ENCODE measurements at places on chromosomes 12 and 14. TPM values are rescaled to one million over a fixed set of nuclear protein-coding genes. Genes with fewer than 3 reads are reported as not detected.

DNA sequence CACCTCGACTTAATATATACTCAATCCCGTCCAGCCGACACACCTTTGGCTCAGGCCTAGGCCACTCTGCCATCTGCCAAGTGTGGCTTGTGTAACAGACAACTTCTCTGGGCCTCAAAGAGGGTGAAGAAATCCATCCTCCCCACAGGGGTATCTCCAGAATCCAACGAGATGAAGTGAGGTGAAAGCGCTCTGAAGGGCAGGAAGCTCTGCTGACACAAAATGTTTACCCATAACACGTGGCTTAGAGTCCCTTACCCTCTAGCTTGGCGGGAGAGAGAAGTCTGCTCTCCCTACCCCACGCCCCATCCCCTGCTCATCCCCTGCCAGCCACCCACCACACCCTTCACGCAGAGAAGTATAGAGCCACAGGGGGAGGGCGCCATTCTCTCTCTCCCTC lies 13.0 kb downstream of the ZBTB39 start:
- DNase-seq, result no peak

- DNase-seq, result no peak
Observed at GRCh38 chr12:46208370-46208769, 60.5 kb downstream of the SLC38A1 start.

- DNase-seq, result no peak
Observed at GRCh38 chr12:42208574-42208973, 29.5 kb downstream of the YAF2 start.

GRCh38 chr12:109440851-109441490 lies 36.1 kb downstream of the KCTD10 start:
- no peak for DNase-seq

GRCh38 chr12:32756476-32757066 lies 874 bp upstream of the YARS2 start:
- no peak for DNase-seq

PPP1R3E gene
- 28.2 TPM for total RNA-seq

ABCD2 gene
- total RNA-seq, result 4.6 TPM

GRCh38 chr12:65586796-65587195 lies 237.5 kb upstream of the HMGA2 start:
- no peak for DNase-seq

DNA sequence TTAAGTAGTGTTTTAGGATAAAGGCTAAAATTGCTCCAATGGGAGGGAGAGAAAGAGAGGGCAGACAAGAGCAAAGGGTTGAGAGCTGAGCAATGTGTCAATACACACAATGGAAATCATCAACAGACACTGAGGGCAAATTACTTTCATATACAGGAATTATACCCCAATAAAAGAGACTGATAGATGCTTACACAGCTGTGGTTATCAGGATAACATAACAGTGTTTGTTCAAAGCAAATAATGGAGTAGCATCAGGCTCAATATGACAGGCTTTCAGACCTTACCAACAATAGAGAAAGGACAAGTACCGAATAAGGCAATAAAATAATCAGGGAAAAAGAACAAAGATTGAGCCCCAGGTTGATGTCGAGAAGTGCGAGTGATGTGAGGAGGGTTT lies 53.4 kb upstream of the DIO2 start:
- no peak for DNase-seq

- no peak for DNase-seq
Observed at GRCh38 chr14:104245723-104246122, 107.3 kb downstream of the KIF26A start.

- no peak for DNase-seq
Observed at GRCh38 chr14:92581966-92582566, 68.5 kb downstream of the RIN3 start.

GRCh38 chr14:23319746-23320583 lies 1.3 kb upstream of the PABPN1 start:
- no peak for DNase-seq

DNA sequence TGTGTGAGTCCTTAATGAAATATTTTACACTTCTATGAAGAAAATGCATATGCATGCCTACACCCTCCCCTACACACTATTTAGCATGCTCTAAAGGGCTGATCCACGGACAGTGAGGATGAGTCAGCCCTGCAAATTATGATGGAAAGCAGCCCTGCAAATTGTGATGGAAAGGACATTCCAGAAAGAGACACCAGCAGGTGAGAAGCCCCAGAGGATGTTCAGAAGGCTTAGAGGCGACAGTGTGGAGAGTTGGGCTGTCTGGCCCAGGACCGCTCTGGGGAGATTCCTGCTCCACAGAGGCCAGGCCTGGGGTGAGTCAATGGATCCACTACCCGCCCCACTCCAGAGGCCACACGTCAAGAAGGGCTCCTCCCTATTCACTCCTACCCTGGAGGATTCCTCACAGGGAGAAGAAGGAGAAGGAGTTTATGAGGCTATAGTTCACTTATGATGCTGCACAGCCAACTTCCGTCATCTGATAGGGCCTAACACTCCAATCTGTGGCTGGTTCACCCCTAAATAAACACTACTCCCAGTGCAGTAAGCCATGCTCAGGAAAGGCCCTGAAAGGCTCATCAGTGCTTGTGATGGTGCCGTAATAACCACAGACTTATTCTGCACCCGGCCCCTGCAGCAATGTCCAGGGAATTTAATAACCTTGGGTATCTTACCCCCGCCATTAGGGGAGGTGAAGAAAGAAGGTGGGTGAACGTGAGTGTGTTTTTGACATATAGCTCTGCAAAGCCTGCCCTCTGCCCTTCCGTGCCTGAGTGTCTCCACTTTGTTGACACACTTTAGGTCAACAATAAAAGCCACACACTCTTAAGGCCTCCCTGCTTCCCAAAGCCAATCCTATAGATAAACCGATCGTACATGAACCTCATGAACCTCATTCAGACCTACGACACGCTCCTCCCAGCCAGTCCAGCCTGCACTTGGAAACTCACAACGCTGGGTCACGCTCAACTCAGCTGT lies 46.4 kb downstream of the CLMN start:
- DNase-seq, result no peak

DNA sequence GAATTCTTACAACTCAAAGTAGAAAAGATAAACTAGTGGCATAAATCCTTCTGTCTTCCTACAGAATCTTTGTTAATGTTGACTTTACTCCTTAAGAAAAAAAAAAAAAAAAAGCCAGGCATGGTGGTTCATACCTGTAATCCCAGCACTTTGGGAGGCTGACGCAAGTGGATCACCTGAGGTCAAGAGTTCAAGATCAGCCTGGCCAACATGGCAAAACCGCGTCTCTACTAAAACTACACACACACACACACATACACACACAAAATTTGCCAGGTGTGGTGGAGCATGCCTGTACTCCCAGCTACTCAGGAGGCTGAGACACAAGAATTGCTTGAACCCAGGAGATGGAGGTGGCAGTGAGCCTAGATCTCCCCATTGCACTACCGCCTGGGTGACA lies 17.7 kb upstream of the SPTSSA start:
- no peak for DNase-seq

- no peak for DNase-seq
Observed at GRCh38 chr12:25456474-25456873, 96.6 kb downstream of the LMNTD1 start.

DNA sequence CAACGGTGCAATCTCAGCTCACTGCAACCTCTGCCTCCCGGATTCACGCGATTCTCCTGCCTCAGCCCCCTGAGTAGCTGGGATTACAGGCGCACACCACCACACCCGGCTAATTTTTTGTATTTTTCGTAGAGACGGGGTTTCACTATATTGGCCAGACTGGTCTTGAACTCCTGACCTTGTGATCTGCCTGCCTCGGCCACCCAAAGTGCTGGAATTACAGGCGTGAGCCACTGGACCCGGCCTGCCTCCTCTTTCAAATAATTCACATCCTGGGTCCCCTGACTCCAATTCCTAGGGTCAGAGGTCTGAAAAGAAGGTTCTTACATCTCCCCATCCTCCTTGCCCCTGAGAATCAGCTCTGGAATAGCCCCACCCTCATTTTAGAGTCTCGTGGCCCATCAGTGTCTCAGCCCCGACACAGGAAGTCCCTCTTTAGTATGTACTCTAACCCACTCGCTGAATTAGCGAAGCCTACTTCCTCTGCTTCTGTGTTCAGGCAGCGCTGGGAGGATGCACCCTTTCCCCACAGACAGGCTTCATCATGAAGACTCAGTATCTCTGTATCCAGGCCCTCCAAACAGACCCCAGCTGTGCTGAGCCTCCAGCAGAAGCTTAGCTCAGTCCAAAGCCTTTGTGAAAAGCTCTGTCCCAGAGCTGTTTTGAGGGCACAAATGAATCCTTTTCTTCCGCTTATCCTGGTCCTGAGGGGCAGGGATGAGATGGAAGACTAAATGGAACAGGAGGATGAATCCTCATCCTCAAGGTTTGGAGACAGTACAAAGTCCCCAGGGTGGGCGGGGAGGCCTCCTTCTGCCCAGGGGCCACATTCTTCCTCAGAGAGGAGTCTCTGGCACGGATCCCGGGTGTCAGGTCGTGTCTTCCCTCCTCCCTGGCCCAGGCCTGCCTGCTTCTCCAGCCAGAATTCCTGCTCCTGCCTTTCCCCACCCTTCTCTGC lies 3.5 kb downstream of the LPAR5 start:
- no peak for DNase-seq

- DNase-seq, result no peak
Observed at GRCh38 chr14:51059032-51059431, 35.9 kb downstream of the TRIM9 start.

ATN1 gene
- 112 TPM for total RNA-seq

DNA sequence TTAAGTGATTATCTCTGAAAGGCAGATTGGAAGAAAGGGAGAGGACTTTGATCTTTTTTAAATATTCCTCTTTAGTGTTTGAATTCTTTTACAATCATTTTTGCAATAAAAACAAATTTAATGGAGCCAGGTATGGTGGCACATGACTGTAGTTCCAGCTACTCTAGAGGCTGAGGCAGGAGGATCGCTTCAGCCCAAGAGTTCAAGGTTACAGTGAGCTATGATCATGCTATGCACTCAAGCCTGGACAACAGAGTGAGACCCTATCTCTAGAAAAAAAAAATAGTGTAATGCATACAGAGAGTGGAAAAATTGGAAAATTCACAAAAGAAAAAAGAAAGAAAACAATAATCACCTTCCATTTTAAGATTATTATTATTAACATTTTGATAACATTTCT lies 15.2 kb upstream of the HECTD1 start:
- no peak for DNase-seq

- no peak for DNase-seq
Observed at GRCh38 chr12:70383484-70383883, 17.4 kb downstream of the KCNMB4 start.

GRCh38 chr12:106282457-106283097 lies 20.0 kb upstream of the TCP11L2 start:
- no peak for DNase-seq

PTPRR gene
- total RNA-seq, result 1.7 TPM

NOVA1 gene
- 18.9 TPM for total RNA-seq

MYO1A gene
- total RNA-seq, result 0.23 TPM

- no peak for DNase-seq
Observed at GRCh38 chr12:56029666-56030293, 8.9 kb downstream of the IKZF4 start.

All from ureter (tissue), 1 donor.